ENCODE measurements at places on chromosomes 11 and 22.

GRCh38 chr11:6377902-6378639 is 12.2 kb upstream of the SMPD1 start:
- no peak for DNase-seq

- no peak for DNase-seq
Measured at GRCh38 chr11:3926458-3927095, 71.1 kb downstream of the STIM1 start.

- no peak for DNase-seq
Measured at GRCh38 chr11:65381716-65382032, 772 bp downstream of the SLC25A45 start.

- DNase-seq, result no peak
Measured at GRCh38 chr11:65968600-65969482, 7.3 kb downstream of the SART1 start.

GRCh38 chr11:113440816-113441215 is 34.4 kb downstream of the DRD2 start:
- DNase-seq, result no peak

GRCh38 chr22:49629586-49630447 is 197.9 kb downstream of the BRD1 start:
- no peak for DNase-seq

DNA sequence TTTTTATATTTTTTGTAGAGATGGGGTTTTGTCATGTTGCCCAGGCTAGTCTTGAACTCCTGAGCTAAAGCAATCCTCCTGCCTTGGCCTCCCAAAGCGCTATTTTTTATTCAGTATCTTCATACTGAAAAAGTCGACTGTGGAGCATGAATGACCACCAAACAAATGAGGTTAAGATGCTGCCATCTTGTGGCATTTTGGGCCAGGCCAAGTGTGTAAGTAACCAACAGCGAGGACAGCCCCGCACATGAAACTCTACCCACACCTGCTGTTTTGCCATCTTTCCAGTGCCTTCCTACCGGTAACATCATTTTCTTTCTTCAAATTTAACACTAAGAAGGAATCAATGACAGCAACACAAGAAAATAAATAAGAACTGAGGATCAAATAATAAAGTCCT is 32.2 kb upstream of the AQP11 start:
- DNase-seq, result no peak

- no peak for DNase-seq
Measured at GRCh38 chr11:26914968-26915367, 78.9 kb upstream of the FIBIN start.

DNA sequence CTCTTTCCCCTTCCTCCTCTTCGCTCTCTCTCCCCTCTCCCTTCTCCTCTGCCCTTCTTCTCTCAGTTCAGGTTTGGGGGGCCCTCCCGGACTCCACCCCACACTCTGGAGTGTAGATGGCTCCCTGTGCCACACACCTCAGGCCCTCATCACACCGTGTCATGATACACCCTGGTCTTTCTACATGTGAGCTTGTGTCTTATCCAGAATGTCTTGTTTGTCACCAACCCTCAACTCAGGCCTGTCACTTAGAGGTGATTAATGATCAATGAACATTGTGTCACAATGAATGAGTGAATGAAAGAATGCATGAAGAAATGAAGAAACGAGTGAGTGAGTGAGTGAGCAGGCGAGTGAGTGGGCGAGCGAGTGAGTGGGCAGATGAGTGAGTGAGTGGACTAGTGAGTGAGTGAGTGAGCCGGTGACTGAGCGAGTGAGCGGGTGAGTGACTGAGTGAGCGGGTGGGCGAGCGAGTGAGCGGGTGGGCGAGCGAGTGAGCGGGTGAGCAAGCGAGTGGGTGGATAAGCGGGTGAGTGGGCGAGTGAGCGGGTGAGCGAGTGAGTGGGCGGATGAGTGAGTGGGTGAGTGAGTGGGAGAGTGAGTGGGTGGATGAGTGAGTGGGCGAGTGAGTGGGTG is 33.8 kb downstream of the CAPN1 start:
- DNase-seq, result no peak

DNA sequence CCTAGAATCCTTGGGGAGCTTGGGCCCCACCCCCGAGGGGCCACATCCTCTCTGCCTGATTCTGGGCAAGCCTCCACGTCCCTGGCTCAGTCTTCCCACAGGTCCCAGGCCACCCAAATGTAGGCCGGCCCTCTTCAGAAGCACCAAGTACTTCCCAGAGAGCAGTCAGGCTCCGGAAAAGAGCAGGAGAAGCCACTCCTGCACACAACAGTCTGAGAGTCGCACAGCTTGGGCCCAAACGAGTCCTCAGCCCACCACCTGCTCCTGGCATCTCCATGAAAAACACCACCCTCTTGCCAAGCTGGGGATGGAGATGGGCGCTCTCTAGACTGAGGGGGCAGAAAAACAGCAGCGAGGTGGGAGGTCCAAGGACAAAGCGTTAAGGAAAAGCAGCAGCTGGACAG is 15.4 kb downstream of the EHD1 start:
- no peak for DNase-seq

DNA sequence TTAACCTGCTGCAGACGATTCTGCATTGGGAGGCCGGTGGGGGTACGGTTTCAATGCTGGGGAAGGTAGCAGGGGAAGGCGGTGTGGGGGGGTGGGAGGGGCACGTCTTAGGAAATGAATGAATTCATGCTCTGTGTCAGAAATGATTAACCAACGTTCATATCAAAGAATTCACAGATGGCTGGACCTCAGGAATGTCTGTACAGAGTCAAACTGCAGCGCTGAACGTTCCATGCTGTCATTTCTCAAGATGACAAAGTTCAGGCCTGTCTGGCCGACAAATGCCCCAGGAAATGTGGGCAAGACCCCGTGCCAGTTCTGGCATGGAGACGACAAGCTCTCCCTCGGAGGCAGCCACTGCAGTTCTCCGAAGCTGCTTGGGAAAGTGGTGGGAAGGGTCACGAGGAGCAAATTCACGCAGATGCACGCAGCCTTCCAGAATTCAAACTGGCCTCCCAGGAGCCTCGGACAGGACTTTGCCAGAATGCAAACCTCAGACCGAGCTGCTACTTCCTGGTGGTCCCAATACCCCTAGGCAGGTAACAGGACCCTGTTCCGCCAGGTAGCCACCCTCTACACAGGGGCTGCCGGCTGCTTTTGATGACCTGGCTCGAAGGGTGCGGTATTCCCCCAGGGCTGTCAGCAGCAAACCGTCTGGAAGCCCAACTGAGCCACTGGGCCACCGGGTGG is 81.5 kb downstream of the TRMU start:
- no peak for DNase-seq

DNA sequence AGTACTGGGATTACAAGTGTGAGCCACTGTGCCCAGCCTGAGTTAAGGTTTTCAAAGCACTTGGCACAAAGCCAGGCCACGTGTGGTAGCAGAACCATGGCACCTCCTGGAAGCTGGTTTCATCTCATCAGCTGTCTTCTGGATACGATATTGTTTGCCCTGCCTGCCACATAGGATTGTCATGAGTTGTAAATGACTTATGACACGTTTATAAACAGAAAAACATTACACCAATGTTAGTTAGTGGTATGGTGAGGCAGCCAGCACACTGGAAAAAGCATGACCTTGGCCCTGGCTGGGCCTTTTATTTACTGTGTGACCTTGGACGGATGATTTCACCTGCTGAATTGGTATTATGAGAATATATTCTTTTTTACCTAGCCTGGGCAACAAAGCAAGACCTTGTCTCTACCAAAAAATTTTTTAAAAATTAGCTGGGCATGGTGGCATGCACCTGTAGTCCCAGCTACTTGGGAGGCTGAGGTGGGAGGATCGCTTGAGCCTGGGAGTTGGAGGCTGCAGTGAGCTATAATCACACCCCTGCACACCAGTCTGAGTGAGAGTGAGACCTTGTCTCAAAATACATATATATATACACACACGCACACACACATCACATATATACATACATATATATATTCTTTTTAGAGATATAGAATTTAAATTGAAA is 24.0 kb upstream of the MYH9 start:
- DNase-seq, result no peak

GRCh38 chr22:32323513-32324164 is 34.0 kb upstream of the RFPL3 start:
- no peak for DNase-seq

DNA sequence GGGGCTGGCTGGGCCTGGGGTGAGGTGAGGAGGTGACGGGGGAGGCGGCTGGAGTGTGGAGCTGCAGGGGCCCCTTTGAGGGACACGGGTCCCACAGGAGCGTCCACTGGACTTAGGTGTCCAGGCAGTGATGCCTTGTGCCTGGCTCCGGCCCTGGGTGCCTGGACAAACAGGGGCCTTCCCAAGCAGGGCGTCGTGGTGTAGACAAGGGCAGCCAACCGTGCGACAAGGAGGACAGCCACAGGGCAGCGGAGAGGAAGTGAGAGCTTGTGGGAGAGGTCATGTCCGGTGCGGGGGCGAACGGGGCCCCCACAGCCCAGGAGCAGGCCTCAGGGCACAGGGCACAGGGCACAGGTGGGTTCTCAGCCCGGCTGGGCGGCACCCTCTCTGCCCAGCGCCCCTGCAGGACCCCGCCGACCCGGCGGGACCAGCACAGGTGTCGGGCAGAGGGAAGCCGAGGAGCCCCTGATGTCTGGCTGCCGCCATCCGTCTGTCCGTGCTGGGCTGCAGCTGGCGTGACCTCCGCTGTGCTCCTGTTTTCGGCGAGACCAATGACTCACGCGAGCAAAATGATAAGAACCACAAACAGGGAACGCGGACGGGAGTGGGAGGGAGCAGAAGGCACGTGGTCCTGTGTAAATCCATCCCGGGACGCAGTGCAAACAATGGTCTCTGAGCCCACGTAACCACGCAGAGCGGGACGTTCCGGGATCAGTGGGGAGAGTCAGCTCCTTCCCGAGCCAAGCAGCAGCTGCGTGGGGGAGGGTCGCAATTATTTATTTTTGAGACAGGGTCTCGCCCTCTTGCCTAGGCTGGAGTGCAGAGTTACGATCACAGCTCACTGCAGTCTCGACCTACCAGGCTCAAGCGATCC is 49.1 kb upstream of the A4GALT start:
- DNase-seq, result no peak

DNA sequence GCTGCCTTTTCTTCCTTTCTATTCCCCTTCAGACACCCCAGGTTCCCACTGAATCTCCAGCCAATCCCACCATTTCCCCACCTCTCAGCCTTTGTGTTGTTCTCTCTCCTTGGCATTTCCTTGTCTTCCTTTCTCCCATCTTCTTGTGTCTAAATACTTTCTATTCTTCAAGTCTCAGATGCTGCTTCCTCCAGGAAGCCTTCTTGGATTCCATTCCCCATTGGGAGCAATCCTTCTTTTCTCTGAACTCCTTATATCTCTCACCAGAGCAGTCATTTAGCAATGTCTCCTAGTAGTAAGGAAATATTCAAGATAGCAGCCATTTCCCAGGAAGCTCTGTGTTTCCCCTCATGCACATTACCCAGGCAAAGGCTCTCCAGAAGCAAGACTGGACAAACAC is 15.4 kb downstream of the YPEL4 start:
- no peak for DNase-seq

DNA sequence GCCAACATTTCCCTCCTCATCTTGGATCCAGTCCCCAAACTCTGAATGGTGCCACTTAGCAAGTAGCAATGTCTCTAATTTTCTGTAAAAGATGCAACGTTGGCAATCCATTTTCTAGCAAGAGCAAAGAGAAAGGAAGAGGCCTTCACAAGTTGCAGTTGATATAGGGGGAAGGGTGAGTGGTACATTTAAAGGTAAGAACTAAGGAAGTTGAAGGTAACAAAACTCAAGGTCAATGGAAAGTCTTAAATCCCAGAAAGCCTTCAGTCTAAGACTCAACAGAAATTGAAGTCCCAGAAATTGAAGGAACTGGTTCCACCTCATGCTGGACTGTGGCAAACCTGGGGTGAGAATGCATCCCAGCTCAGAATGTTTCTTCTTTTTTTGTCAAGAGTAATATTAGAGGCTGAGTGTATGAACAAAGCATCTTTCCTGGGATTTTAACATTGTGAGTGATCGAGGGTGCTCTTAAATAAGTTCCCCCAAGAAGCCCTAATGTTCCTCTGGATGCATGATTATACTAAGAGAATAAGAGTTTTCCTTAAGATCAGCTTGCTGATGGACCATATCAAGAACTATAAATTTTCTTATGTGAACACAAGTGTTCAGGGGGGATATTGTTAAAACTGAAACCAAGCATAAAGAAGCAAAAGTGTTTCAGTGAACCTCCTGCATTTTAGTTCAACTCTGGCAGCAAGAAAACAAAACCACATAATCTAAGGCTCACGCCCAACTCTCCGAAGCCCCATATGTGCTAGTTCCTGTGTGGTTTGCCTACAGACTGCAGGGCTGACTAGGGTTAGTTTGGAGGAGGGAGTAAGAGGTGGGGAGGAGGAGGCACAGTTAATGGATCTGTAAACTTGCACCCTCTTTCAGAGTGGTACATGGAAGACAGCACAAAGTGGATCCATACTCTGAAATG is at the start of gene GRAP2:
GRAP2 (plus strand) TSS at position 779 of the 922 bp plus-strand sequence. CDS start 46,023 bp downstream, outside the sequence.
- no peak for DNase-seq

DNA sequence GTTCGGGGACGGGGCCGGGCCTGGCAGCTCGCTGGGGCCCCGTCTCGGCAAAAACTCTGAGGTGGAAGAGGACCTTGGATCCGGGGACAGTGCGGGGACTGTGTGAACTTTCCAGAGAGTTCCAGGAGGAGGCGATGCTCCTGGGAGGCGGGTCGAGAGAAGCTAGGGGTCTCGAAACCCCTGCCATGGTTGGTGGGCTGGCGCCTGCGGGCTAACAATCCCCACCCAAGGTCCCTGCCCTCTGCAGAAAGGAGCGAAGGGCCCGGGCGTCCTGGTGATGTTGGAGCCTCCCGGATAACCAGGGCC is 4.7 kb upstream of the GRK2 start:
- DNase-seq, result no peak

DNA sequence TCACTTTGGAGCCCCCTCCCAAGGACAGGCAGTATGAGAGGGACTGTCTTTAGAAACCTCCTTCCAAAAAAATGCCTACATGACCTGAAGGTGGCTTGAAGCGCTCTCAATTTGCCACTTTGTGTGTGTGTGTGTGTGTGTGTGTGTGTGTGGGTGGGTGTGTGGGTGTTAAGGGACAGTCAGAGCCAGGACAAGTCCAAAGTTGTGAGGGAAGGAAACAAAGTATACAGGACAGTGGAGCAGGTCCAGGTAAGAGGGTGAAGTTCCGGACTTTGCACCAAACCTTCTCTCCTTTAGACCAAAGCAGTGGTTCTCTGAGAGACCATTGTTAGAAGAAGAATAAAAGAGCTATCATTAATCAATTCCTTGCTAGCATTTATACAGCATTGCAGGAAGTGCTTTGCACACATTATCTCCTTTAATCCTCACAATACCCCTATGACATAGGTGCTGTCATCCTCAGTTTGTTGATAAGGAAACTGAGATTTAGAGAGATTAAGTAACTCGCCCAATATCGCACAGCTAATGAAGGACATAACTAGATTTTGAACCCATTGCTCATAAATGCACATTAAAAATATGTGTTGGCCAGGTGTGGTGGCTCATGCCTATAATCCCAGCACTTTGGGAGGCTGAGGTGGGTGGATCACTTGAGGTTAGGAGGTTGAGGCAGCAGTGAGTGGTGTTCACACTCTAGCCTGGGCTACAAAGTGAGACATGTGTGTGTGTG is 12.4 kb upstream of the SLC5A1 start:
- DNase-seq, result no peak

- DNase-seq, result no peak
Measured at GRCh38 chr11:69089258-69089657, 40.5 kb downstream of the TPCN2 start.

GRCh38 chr11:13334034-13334786 is 56.6 kb downstream of the BMAL1 start:
- no peak for DNase-seq

All from esophagus squamous epithelium (tissue), 5 donors.